Dermis microvascular lymphatic vessel endothelial cell (primary cell): ENCODE measurements at places on chromosomes 4 and X. TPM values are rescaled to one million over a fixed set of nuclear protein-coding genes. Genes with fewer than 3 reads are reported as not detected.

SHISA3 gene
- total RNA-seq = 0.13 TPM in 2 replicates

RAB40AL gene
- 0.13 and 0.38 TPM in 2 replicates for total RNA-seq

SMR3A gene
- total RNA-seq = not detected in 2 replicates

GABRG1 gene
- total RNA-seq = not detected in 2 replicates

CLTRN gene
- under 0.01 TPM in 1 of 2 replicates, not detected in the other for total RNA-seq

EFHC2 gene
- not detected in 2 replicates for total RNA-seq

SLC34A2 gene
- under 0.01 and 0.13 TPM in 2 replicates for total RNA-seq
